ENCODE measurements at places on chromosomes 7 and 10. TPM values are rescaled to one million over a fixed set of nuclear protein-coding genes. Genes with fewer than 3 reads are reported as not detected.

DNA sequence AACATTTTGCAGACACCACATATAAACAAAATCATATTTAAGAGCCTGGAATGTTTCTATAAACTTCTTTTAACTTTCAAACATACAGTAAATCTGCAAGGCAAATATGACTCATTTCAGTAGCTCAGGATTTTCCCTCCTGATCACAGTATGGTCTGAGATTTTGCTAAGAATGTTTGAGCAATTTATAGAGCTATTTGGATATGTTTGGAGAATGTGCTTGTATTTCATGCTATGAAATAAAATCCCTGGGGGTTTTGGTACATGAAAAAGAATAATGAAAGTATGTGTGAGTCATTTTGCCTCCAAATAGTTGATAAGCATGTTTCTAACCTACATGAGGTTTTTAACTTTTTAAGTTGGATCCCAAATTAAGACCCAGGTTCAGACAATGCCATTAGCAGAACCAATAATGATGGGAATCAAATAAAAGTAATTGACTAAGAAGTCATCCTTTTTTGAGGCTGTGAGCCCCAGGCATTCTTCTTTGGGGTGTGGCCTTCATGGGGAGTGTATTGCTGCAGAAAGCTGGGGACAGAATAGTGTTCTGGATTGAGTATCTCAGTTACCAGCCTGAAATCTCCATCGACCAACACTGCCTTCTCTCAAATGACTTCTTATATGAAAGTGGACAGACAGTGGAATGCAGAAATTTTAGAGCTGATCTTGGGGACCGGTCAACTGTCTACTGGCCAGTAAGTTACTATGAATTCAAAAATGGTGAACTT is 66.1 kb upstream of the AGBL3 start:
- no peak for DNase-seq
- no peak overlapping the region for H3K4me3 ChIP-seq
- no peaks in the 10 kb centered on the region for H3K27me3 ChIP-seq
- no peaks in the 10 kb centered on the region for H3K36me3 ChIP-seq
- no peak overlapping the region for H3K27ac ChIP-seq
- peaks cover 4% of the 10 kb centered on the region for H3K4me1 ChIP-seq

The FIGNL1 gene
- total RNA-seq: 49.0 TPM

GRCh38 chr7:3980300-3980643 is 679.2 kb downstream of the SDK1 start:
- H3K27ac ChIP-seq: no peak overlapping the region
- no peaks in the 10 kb centered on the region for H3K27me3 ChIP-seq
- no peak for DNase-seq
- no peaks in the 10 kb centered on the region for H3K36me3 ChIP-seq

DNA sequence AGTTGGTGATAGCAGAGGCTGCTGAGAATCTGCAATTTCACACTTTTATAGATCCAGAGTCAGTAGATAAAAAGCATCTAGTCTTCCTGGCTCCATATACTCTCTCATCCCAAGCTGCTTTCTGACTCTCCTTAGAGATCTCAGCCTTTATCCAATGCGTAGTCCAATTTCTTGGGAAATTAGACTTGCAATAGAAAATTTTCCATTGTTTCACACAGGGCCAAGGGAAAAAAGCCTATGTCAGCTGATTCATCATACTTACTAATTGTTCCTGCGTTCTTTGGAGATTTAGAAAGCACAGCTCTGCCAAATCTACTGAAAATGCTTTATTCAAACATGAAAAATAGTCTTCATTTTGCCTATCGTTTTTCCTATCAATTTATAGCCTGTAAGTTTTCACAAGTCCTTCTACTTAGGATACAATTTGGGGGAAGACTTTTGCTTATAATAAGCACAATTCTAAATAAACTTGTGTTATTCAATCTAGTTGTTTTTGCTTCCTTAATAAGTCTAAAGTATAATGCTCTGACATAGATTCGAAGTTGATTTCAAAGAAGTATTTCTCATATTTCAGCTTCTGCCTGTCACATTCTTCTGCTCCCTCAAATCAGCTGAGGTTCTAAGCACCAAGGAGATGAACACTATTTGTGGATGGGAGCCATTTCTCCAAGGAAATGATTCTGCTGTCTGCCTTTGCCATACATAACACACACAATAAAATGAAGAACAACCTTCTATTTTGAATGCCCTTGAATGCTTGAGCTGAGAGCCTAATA is 165.4 kb downstream of the ADAM12 start:
- no peaks in the 10 kb centered on the region for H3K4me1 ChIP-seq
- DNase-seq: no peak
- no peaks in the 10 kb centered on the region for H3K36me3 ChIP-seq
- H3K27ac ChIP-seq: no peak overlapping the region

DNA sequence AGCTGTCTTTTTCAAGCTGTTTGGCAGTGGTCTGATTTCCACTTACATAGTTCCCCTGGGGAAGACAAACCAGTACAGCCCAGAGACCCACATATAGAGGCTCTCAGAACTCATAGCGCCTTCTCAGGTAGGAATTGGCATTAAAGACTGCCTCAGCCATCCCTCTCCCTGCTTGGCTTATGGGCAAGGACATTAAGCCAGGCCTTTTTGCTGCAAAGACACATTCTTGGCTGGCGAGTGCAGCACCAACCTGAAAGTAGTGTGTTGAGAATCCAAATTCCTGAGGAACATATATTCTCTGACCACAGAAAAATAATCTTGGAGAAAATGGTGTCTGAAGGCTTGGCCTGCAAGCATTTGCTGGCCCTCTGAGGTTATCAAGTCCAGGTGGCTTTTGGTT is 39.2 kb upstream of the HPS1 start:
- H3K36me3 ChIP-seq: no peaks in the 10 kb centered on the region
- H3K27me3 ChIP-seq: peaks cover 16% of the 10 kb centered on the region
- no peak for DNase-seq
- no peak overlapping the region for H3K27ac ChIP-seq

The NEBL gene
- not detected for total RNA-seq

The PKD2L1 gene
- total RNA-seq: not detected

The FAM180A gene
- not detected for total RNA-seq

- no peak overlapping the region for H3K4me3 ChIP-seq
- H3K27ac ChIP-seq: no peak overlapping the region
- no peaks in the 10 kb centered on the region for H3K4me1 ChIP-seq
- peaks cover 33% of the 10 kb centered on the region for H3K27me3 ChIP-seq
- DNase-seq: peak; percentile 29
- H3K36me3 ChIP-seq: no peaks in the 10 kb centered on the region
Measured at GRCh38 chr10:77643795-77644468, 6.3 kb upstream of the KCNMA1 start.

The CALN1 gene
- total RNA-seq: not detected

The SLC26A4 gene
- total RNA-seq: 5.2 TPM

- no peaks in the 10 kb centered on the region for H3K36me3 ChIP-seq
- H3K4me1 ChIP-seq: peaks cover 6% of the 10 kb centered on the region
- no peak for DNase-seq
Measured at GRCh38 chr10:26690731-26691475, 6.6 kb upstream of the PDSS1 start.

The TLL2 gene
- total RNA-seq: not detected

Measured in activated CD4-positive, alpha-beta memory T cell treated with anti-CD3 and anti-CD28 coated beads for 36 hours (primary cell).